NB4 (cell line): ENCODE measurements at places on chromosomes 4 and X.

DNA sequence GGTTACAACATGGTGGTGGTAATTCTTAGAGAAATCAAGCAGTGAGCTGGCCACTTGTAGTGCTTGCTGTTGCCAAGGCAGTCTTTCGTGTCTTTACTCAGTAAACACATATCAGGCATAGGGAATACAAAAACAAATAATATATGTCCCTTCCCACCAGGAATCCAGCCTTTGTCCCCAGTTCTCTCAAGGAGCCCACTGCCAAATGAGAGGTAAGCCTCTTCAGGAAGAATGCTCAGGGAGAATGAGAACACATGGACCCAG is 421 bp upstream of the PLAC1 start:
- no peak for DNase-seq

GRCh38 chrX:32525234-32525633 is 686.1 kb downstream of the DMD start:
- DNase-seq: no peak

GRCh38 chr4:152221816-152222516 is 313.9 kb downstream of the FBXW7 start:
- DNase-seq: no peak

DNA sequence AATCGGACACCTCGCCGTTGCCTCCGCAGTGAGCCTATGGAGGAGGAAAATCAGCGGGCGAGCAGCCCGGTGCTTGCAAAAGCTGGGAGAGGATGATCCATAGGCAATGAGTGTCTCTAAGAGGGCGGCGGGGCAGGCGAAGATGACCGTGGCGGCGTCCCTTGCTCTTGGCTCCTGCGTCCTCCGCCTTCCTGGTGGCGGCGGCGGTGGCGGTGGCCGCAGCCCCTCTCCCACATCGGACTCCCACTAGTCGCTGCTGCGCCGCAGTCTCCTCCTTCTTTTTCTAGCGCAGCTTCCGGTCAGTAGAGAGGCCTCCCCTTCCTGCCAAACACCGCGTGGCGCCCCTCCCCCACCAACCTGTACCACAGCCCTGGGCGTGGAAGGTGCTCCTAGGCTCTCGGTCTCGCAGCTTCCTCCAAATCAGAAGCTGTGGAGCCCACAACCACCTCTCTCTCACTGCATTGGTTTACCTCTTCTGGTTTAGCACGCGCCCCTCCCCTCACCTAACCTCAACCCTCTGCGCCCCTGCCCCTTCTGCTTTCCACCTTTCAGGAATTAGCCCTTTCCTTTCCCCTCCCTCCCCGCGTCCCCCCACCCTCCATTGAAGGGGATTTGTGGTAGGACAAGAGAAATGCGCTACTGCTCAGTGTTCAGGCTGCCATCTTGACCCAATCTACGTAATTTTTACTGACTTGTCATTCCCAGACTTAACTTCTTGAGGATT is at the start of gene SPIN3:
Gene SPIN3, minus strand, starts transcription at position 271 of the 724 bp plus-strand sequence. CDS start 594 bp downstream, outside the sequence.
- DNase-seq: peak; percentile 82

DNA sequence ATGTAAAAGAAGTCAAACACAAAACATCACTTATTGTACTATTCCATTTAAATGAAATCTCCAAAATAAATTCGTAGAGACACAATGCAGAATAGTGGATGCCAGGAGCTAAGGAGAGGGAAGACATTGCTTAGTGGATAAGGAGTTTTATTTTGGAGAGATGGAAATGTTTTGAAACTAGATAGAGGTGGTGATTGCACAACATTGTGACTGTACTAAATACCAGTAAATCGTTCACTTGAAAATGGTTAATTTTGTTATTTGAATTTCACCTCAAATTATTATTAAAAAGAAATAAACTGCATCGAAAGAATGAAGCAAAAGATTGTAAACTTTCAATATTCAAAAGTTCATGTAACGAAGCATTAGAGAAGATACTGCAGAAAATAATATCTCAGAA is 9.7 kb upstream of the ACSL4 start:
- DNase-seq: no peak

DNA sequence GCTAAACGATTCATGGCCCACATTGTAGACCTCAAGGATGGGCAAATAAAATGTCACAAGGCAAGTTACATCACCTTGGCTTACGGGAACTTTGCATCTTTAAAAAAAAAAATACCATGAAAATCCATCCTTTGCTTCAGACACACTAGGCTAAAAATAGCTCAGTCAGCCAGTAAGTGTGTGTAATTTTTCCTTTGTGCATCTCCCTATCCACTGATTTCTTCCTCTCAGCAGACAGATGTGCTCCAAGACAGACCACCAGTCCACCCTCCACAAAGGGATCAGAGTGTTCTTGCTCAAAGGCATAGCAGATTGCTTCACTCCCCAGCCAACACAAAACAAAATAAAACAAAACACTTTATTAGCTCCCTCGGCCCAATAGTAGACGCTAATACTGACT is 14.6 kb downstream of the LDB2 start:
- no peak for DNase-seq

GRCh38 chr4:19936476-19936875 is 315.2 kb upstream of the SLIT2 start:
- peak; percentile 11 for DNase-seq

- no peak for DNase-seq
Measured at GRCh38 chr4:156538651-156539257, 432.8 kb downstream of the PDGFC start.

- DNase-seq: peak; percentile 25
Measured at GRCh38 chrX:115957862-115958490, 212.6 kb upstream of the AGTR2 start.

DNA sequence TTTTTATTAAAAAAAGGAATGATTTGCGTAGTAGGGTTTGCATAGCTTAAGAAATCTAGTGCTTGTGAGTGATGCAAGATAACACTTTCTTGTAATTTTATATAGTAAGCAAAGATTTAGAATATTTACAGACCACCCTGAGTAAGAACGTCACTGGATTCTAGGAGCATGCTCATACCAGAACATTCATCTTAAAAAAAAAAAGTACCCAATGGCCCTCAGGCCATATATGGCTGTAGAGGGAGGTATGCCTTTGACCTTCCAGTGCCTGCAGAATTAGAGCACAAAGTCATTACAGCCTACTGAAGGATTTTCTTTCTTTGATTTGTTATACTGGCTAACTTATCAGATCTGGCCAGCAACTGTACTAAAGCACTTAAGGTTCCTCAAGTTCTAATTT is 236.3 kb upstream of the GYPA start:
- DNase-seq: no peak

GRCh38 chr4:33302321-33302720 is 2582.2 kb downstream of the PCDH7 start:
- DNase-seq: peak; percentile 61
